DMS79 treated with DMSO at 0.1 percent for 48 hours (cell line): ENCODE measurements at places on chromosomes 4 and X.
A peak's percentile ranks its signal among the peaks of the same experiment; 100 is the strongest.

DNA sequence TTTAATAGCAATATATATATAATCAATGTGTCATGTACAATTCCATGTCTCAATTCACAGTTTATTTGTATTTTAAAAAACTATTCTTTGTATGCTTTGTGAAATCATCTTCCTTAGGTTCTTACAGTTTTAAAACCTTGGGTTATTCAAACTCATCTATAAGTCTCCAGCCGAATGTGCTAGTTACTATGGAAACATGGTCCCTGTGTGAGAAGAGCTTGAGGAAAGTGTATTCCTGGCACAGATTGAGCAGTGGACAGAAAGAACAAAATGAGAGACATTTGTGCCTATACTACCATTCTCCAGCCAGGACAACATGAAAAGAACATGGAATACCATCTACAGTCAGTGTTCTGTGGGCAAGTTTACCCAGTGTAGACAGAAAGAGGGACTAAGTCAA lies 103.4 kb downstream of the EFHC2 start:
- DNase-seq: no peak

GRCh38 chrX:100648458-100649417 lies 4.7 kb downstream of the SRPX2 start:
- DNase-seq: no peak

- no peak for DNase-seq
These were observed 47.2 kb downstream of the GRK4 start for GRCh38 chr4:3010577-3010976.

- DNase-seq: no peak
These were observed 661.5 kb upstream of the EPHA5 start for GRCh38 chr4:66331761-66332160.

DNA sequence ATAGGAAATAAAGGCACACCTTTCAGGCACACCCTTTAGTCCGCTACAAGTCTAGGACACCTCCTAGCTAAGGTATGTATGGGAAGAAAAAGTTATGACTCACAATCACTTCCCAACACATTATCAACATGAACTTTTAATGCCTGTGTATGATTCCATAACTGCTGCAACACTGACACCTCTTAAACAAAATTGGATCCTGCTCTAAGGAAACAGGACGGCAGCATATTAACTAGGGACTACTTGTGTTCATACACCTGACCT lies 2.4 kb upstream of the PPP3CA start:
- no peak for DNase-seq

DNA sequence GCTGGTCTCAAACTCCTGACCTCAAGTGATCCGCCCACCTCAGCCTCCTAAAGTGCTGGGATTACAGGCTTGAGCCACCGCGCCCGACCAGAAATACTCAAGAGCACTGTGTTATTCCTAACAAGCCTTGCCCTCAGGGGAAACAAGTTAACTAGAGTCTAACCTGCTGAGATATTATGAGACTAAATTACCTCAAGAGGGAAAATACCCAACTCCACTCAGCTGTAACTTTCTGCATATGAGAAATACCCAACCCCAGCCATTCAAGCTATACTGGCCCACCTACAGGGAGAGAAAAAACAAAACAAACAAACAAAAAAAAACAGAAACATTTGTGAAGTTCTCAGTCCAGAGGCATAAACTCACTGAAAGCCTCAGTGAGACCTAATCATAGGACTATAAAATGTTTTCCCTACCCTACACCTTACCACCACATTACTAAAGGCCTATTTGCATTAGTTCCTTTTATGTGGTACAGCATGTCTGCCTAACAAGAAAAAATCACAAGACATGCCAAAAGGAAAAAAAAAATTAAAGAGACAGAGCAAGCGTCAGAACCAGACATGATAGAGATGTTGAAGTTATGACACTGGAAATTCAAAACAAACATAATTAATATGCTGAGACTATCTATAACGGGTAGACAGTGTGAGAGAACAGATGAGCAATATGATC lies 876.0 kb downstream of the FSTL5 start:
- DNase-seq: no peak

- no peak for DNase-seq
These were observed 113.7 kb downstream of the SOWAHB start for GRCh38 chr4:76784237-76784636.

GRCh38 chrX:56505866-56506265 lies 57.6 kb upstream of the UBQLN2 start:
- no peak for DNase-seq

DNA sequence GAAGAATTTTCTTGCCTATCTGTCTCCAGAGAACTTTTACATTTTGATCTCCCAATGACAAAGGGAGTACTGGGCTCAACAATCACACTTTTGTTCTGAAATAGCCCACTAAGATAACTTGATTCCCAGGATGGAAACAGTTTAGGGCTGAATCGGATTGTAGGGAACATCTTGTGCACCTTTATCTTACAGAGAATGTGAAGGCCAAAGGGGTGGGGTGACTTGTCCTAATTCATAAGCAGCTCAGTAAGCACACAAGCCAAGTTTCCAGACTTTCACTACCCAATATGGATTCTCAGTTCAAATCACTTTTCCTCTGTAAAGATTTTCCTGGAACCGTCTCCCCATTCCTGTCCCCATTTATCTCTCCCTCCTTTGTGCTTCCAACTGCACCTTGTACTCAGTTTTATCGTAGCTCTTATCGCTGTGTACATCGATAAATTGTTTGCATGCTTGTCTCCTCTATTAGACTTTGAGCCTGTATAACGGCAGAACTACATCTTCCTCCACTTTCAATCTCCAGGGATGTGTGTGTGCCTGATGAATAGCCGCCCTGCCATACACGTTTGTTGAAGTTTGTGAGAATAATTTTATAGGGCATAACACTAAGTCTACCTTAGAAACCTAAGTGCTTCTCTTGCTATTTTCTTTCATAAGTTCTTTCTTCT lies 77.4 kb downstream of the MBNL3 start:
- DNase-seq: no peak

DNA sequence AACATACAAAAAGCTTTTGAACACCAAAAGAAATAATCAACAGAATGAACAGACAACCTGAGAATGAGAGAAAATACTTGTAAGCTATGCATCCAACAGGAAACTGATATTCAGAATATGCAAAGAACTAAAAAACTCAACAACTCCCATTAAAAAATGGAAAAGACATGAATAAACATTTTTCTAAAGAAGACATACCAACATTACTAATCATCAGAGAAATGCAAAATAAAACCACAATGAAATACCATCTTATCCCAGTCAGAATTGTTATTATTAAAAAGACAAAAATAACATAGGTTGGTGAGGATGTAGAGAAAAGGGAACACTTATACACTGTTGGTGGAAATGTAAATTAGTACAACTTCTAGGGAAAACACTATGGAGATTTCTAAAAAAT lies 1161.9 kb downstream of the PCDH19 start:
- no peak for DNase-seq

GRCh38 chr4:154041640-154042039 lies 252.8 kb upstream of the SFRP2 start:
- no peak for DNase-seq

GRCh38 chr4:25031077-25031621 lies 403 bp upstream of the LGI2 start:
- DNase-seq: peak; percentile 15

- no peak for DNase-seq
These were observed 145.2 kb upstream of the SFRP2 start for GRCh38 chr4:153933915-153934687.

DNA sequence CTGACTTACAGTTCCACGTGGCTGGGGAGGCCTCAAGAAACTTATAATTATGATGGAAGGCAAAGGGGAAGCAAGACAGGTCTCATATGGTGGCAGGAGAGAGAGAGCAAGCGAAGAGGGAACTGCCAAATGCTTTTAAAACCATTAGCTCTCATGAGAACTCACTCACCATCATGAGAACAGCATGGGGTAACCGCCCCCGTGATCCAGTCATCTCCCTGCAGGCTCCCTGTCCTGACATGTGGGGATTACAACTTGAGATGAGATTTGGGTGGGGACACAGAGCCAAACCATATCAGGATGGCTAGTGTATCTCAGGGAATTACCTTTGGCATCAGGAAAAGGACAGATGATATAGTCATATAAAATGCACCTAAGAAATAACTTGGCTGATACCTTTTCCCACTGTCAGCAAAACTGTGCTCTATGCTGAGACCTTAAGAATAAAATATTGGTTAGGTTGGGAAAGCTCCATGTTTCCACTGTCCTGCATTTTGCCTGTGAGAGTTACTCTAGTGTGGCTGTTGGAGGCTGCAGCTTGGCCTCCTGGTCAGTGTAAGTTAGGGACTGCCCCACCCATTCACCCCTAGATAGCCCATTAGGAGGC lies 110.3 kb downstream of the UCHL1 start:
- no peak for DNase-seq

DNA sequence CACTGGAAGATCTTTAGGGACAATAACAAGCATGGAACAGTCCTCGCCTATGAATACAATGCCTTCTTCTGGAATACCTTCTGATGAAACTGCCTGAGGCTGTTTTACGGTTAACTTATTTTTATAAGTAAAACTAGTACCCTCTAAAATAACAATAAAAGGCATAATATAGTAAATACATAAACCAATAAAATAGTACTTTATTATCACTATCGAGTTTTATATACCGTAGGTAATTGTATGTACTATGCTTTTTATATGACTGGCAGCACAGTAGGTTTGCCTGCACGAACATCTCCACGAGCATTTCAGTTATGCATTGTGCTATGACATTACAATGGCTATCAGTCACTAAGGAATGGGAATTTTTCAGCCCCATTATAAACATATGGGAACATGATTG lies 8.0 kb downstream of the GUCY1A1 start:
- no peak for DNase-seq

GRCh38 chr4:137656661-137657060 lies 124.4 kb upstream of the PCDH18 start:
- DNase-seq: no peak

GRCh38 chr4:99624141-99624719 lies 33.4 kb downstream of the C4orf54 start:
- DNase-seq: no peak

DNA sequence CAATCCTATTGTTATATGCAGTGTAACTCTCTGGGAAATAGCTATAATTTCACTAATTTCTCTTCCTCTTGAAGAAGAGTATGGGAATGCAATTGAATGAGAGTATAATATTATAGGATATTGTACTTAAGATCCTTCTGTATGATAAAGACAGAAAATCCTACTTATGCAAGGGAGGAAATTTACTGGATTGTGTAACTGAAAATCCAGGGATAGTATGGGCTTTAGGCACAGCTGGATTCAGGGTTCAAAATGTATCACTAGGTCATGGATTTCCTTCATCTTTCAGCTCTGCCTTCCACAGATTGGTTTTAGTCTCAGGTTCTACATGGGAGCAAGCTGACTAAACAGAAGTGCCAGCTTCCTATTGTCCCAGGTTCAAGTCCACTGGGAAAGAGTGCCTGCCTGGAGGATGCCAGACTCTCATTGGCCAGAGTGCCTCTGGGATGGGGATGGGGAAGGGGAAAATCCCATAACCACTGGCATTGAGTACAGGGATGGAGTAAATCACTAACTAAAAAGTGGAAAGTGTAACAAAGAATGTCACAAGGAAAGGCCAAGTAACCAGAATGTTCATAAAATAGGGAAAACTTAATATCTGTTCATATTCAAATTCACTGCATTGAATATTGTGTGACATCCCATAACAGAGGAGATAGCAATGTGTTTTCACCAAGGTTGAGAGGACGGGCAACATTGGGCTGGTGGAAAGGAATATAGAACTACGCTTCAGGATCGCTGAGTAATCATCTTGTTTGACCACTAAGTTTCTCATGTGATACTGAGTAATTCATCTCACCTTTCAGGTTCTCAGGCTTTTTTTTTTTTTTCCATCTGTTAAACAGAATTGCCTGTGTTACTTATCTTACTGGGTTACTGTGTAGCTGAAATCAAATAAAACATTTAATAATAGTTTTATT lies 75.7 kb downstream of the ANXA3 start:
- DNase-seq: no peak

- peak; percentile 44 for DNase-seq
These were observed 12.6 kb downstream of the ELF4 start for GRCh38 chrX:130097507-130098209.

DNA sequence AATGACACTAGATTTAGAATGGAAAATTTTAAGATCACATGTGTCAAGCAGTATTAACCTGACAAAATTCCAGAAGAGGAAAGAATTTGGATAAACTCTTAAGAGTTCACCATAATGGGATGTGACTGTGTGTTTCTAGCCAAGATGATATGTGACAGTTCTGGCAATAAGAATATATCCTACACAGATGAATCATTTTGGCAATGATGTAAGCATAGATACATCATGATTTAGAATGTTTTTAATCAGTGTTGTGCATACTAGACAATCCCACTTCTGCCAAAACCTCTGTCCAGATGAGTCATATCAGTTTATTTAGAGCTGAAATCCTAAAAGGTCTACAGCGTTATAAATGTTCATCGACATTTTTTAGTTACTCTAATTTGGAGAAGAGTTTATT lies 48.8 kb downstream of the PTCHD1 start:
- DNase-seq: no peak

- DNase-seq: no peak
These were observed 93.9 kb upstream of the JADE1 start for GRCh38 chr4:128715616-128716015.

GRCh38 chr4:112514647-112515197 lies 1.3 kb downstream of the NEUROG2 start:
- DNase-seq: no peak

- DNase-seq: no peak
These were observed 53.5 kb upstream of the VEGFD start for GRCh38 chrX:15437724-15438123.

GRCh38 chr4:148312956-148313490 lies 129.2 kb downstream of the NR3C2 start:
- DNase-seq: no peak

GRCh38 chr4:65508168-65508567 lies 162.1 kb downstream of the EPHA5 start:
- no peak for DNase-seq

GRCh38 chr4:5036239-5036638 lies 15.0 kb upstream of the STK32B start:
- DNase-seq: no peak

- DNase-seq: no peak
These were observed 38.1 kb upstream of the GJB1 start for GRCh38 chrX:71184803-71185495.

GRCh38 chrX:39809331-39809730 lies 288.4 kb downstream of the BCOR start:
- no peak for DNase-seq

DNA sequence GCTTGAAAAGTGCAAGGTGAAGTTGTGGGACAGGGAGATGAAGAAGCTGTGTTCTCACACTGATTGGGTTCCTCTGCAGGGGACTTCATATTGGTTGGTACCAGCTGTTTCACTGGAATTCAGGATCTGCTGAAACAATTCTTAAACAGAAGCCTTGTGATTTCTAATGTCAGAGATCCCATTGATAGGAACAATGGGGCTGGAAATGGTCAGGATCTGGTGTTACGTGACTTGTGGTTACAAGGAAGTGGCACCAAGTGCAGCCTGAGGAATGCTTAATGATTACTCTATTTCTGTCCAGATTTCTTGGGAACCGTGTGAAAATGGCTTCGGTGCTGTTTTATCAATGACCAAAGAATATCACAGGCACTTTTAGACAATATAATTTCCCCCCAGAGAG lies 68.1 kb downstream of the MOSPD2 start:
- no peak for DNase-seq
